ENCODE measurements at places on chromosomes 16 and 17. TPM values are rescaled to one million over a fixed set of nuclear protein-coding genes. Genes with fewer than 3 reads are reported as not detected.

DNA sequence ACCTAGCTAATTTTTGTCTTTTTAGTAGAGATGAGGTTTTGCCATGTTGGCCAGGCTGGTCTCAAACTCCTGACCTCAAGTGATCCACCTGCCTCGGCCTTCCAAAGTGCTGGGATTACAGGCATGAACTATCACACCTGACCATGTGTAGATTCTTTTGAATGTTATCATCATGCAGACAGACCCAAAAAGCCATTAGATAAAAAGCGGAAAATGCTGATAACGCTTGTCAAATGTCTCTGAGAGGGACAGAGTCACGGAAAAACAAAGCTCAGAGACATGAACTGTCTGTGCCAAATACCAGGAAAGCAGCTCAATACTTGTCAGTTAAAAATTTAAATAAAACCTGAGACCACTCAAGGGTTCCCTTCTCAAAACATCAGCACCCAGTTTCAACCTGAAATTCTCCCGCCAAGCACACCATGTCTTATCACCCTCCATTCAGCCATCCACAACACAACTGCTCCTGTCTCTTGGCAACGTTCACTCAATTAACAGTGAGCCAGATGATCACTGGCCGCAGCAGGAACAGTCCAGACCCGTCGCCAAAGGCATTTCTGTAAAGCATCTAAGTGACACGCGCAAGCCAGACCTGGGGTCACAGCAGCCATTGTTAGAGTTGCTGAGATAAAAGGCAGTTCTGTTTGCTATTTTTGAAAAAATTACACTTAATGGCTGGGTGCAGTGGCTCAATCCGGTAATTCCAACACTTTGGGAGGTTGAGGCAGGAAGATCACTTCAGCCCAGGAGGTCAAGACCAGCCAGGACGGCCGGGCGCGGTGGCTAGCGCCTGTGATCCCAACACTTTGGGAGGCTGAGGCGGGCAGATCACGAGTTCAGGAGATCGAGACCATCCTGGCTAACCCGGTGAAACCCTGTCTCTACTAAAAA lies 29.7 kb downstream of the FANCA start:
- DNase-seq: no peak

GRCh38 chr16:12311877-12312276 lies 335.3 kb downstream of the SNX29 start:
- DNase-seq: no peak

DNA sequence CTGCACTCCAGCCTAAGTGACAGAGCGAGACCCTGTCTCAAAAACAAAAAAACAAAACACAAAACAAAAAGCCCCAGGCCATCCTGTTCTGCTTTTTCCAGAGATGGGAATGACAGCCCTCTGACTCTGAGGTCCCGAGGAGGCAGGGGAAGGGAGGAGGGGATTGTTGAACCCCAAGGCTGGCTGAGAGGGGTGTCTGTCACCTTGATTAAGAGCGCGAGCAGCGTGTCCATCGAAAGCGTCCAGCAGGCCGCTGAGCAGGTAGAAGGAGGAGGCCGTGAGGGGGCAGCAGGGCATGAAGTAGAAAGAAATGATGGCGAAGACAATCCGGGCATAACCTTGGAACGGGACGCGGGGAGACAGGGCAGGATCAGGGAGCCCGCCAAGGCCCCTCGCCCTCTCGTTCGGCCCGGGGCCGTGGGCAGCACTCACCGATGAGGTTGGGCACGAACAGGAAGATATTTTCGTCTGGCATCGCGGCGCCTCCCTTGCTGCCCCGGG lies 593 bp downstream of the CDIPT start:
- no peak for DNase-seq

DNA sequence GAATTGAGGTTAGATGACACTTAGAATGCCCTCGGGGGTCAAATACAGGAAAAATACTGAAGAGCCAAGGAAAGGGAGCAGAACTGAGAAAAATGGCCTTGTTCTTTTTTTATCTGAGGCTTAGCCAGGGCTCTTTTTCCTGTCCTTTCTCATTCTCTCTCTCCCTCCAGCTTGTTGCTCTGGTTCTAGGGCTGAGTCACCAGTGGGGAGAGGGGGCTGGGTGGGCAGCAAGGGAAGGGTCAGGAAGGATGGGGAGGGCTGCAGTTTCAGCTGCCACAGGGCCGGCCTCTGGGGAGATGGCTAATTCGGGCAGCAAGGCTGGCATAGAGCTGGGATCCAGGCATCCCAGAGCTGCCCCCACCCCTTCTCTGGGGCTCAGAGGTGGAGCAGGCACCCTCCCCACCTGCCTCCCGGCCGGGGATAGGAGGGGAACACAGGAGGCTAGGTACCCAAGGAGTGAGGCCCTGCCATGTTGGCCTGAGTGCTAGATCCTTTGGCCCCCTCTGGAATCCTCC lies 3.9 kb downstream of the ITGA3 start:
- DNase-seq: no peak

DNA sequence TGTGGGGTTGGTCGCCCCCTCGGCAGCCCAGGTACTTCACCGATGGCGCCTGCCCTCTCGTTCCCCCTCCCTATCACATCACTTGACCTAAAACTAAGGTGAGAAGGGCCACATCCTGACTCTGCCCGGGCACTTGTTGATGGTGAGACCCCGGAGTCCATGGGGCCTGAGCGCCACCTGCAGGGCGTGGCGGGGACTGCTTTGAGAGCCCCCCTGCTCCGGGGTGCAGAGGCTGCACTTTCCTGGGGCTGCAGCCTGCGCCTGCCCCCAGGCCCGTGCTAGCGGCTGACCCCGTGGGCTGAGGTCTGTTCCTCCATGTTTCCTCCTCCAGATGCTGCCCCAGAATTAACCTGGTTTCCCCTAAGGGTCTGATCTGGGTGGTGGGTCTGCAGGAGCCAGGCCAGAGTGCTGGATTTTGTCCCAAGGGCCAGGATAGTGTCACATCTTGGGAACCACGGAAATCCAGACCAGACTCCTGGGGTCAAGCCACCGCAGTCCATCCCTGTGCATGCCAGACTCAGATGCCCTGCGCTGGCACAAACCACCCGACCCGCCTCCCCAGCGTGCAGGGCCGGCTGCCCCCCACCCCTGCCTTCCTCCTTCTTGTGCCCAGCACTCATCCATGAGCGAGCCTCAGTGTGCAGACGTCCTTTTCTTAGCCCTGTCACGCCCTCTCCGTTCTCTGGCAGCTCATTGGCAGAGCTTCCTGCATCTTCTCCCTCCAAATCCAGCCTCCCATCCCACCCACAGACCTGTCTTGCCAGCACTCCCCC lies 2.7 kb downstream of the NDUFAF8 start:
- peak; percentile 53 for DNase-seq

GRCh38 chr16:26787924-26788323 lies 278.8 kb upstream of the C16orf82 start:
- DNase-seq: no peak

Gene SLC16A5
- 36.7 TPM for total RNA-seq

Gene PLLP
- 63.7 TPM for total RNA-seq

Gene TNFRSF13B
- 0.61 TPM for total RNA-seq
